Upper lobe of right lung (tissue), 1 donor: ENCODE measurements at places on chromosomes 12 and 14.
A peak's percentile ranks its signal among the peaks of the same experiment; 100 is the strongest.

- no peaks in the 10 kb centered on the region for H3K4me1 ChIP-seq
- H3K27ac ChIP-seq: no peak overlapping the region
- no peak overlapping the region for H3K4me3 ChIP-seq
- no peak for DNase-seq
These were observed 439.3 kb upstream of the PRICKLE1 start for GRCh38 chr12:43028826-43029225.

DNA sequence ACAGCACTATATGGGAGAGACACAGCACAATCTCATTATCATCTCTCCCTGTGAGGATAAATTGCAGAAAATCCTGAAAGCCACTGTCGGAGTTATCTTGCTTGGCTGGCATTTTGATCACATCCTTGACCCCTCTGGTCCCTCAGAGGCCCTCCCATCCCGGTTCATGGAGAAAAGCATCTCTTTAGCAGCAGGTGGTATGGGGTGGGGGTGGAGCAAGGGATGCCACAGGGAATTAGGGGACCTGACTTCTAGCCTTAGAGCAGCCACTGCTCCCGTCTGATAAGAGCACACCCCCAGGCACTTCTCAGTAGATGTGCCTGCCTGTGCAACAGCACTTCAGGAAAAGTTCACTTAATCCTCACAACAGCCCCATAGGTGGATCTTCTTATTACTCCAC, 38.6 kb downstream of the GRIN2B start:
- H3K4me1 ChIP-seq: no peaks in the 10 kb centered on the region
- no peak overlapping the region for H3K27ac ChIP-seq
- no peaks in the 10 kb centered on the region for H3K27me3 ChIP-seq
- no peaks in the 10 kb centered on the region for H3K36me3 ChIP-seq

DNA sequence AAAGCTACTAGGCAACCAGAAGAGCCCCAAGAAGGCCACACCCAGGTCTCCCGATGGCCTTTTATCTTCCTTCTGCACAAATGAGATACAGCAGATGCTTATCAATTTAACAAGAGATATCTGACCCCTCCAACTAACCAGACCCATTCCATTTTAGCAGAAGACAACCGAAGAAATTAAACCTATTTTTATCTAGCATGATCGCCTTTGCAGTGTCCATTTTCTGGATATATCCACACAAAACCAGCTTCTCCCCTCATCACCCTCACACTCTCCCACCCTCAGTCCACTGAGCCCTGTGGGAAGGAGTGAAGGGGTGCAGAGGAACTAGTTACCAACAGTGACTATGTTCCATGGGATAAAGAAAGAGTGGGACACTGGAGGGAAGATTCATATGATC, 20.9 kb upstream of the DHRS4 start:
- no peaks in the 10 kb centered on the region for H3K36me3 ChIP-seq
- no peak overlapping the region for H3K4me3 ChIP-seq
- no peak for DNase-seq
- H3K4me1 ChIP-seq: no peaks in the 10 kb centered on the region

- H3K4me1 ChIP-seq: no peaks in the 10 kb centered on the region
- no peaks in the 10 kb centered on the region for H3K27me3 ChIP-seq
- H3K36me3 ChIP-seq: no peaks in the 10 kb centered on the region
- H3K27ac ChIP-seq: no peak overlapping the region
These were observed 234.8 kb downstream of the DUSP6 start for GRCh38 chr12:89117448-89118034.

- no peak for DNase-seq
- no peak overlapping the region for H3K27ac ChIP-seq
- no peak overlapping the region for H3K4me3 ChIP-seq
These were observed 313.1 kb downstream of the SLC6A15 start for GRCh38 chr12:84599539-84599938.

DNA sequence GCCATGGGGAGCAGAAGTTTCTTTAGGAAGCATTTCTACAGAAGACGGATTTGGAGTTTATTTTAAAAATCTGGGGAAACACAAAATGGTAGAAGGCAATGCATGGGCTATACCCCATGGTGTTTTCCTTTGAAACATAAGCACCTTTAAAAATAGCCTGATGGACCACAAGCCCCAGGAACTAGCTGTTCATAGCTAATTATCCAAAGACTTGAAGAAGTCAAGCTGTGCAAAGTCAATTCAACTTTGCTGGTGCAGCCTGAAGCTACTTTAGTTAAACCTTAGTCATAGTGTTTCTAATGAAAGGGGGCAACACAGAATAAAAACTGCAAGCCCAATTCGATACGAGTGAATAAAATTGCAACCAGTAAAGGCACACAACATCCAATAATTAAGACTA, 732.5 kb downstream of the GALC start:
- DNase-seq: no peak
- no peak overlapping the region for H3K27ac ChIP-seq
- no peaks in the 10 kb centered on the region for H3K27me3 ChIP-seq
- no peaks in the 10 kb centered on the region for H3K4me1 ChIP-seq
- H3K36me3 ChIP-seq: no peaks in the 10 kb centered on the region
- no peak overlapping the region for H3K4me3 ChIP-seq

- no peak overlapping the region for H3K27ac ChIP-seq
- H3K4me3 ChIP-seq: peak overlapping the region; percentile 60
- H3K27me3 ChIP-seq: peaks cover 60% of the 10 kb centered on the region
- H3K4me1 ChIP-seq: peaks cover 7% of the 10 kb centered on the region
These were observed 671 bp downstream of the SPTB start for GRCh38 chr14:64878837-64879634.

DNA sequence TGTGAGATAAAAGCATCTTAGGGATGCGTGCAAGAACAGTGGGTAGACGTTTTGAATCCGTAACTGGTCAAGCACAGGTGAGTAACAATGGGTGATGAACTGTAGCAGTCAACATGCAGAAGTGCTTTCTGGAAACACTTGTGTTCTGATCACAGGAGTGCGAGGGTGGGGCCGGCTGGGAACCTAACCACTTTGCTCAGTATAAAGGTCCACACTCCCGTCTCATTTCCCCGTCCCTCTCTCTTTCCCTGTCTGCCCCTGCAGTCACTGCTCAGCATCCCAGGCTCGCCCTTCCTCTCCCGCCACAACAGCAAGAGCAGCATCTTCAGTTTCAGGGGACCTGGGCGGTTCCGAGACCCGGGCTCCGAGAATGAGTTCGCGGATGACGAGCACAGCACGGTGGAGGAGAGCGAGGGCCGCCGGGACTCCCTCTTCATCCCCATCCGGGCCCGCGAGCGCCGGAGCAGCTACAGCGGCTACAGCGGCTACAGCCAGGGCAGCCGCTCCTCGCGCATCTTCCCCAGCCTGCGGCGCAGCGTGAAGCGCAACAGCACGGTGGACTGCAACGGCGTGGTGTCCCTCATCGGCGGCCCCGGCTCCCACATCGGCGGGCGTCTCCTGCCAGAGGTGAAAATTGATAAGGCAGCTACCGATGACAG, 127.1 kb downstream of the FIGNL2 start:
- H3K27ac ChIP-seq: no peak overlapping the region
- peak overlapping the region; percentile 8 for H3K4me3 ChIP-seq
- DNase-seq: peak; percentile 72
- no peaks in the 10 kb centered on the region for H3K36me3 ChIP-seq
- peaks cover 11% of the 10 kb centered on the region for H3K27me3 ChIP-seq
- H3K4me1 ChIP-seq: no peaks in the 10 kb centered on the region

- no peak overlapping the region for H3K4me3 ChIP-seq
- no peaks in the 10 kb centered on the region for H3K27me3 ChIP-seq
- no peaks in the 10 kb centered on the region for H3K4me1 ChIP-seq
These were observed 158.4 kb upstream of the IGF1 start for GRCh38 chr12:102638777-102639176.

DNA sequence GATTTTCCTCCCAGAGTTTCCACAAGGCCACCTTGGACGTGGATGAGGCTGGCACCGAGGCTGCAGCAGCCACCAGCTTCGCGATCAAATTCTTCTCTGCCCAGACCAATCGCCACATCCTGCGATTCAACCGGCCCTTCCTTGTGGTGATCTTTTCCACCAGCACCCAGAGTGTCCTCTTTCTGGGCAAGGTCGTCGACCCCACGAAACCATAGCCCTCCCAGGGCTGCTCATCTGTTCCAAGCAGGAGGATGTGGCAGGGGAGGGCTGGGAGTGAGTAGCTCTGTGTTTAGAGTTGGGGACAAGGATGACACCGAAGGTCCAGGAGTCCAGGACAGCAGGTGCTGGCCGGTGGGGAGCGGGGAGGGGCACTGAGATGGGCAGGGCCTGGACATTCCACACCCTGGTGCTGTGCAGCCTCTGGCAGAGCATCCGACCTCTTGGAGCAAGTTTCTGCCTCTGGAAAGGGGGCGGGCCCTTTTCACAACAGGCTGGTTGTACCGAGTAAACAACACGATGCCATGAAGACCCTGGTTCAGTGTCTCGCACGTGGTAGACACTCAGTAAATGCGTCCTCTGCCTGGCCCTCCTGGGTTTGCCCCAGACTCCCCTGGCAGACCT, 8.2 kb downstream of the SERPINA4 start:
- no peaks in the 10 kb centered on the region for H3K4me1 ChIP-seq
- no peak for DNase-seq
- no peak overlapping the region for H3K4me3 ChIP-seq
- no peak overlapping the region for H3K27ac ChIP-seq
- H3K27me3 ChIP-seq: no peaks in the 10 kb centered on the region

DNA sequence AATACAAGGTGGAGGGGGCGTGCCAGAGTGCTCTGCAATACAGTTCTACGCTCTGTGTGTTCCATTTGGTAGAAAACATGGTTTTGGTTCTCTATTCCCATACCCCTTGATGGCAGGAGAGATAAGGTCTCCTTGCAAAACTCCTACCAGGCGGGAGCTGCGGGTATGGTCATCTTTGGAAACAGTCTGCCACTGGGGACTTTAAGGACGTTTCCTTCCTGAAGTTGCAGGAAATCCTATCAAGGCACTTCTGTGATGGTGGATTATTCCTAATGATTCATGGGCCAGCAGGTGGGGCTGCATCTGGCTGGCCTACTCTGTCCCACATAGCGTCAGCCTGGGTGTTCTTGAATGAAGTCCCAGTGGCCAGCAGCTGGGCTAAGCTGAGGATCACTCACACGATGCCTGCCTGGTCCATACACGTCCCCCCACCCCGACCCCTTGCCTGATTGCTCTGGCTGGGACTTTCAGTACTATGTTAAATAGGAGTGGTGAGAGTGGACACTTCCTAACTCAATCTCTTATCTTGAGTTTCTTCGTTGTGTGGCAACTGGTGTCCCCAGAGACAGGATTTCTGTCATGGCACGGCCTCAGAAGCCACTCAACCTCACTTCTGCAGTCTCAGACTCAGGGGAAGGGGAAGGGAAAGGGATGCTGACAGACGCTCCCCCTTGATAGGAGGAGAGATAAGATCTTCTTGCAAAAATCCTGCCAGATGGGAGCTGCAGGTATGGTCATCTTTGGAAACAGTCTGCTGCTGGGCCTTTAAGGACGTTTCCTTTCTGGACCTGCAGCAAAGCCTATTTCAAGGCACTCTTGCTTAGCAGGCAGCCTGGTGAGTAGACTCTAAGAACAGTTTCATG, 61.0 kb upstream of the FKBP4 start:
- no peaks in the 10 kb centered on the region for H3K36me3 ChIP-seq
- no peak overlapping the region for H3K4me3 ChIP-seq
- H3K27me3 ChIP-seq: no peaks in the 10 kb centered on the region
